NCI-H1092 (cell line): ENCODE measurements at places on chromosomes 7 and 10.

GRCh38 chr10:35442028-35442427 is 105.7 kb downstream of the CCNY start:
- no peak for DNase-seq

DNA sequence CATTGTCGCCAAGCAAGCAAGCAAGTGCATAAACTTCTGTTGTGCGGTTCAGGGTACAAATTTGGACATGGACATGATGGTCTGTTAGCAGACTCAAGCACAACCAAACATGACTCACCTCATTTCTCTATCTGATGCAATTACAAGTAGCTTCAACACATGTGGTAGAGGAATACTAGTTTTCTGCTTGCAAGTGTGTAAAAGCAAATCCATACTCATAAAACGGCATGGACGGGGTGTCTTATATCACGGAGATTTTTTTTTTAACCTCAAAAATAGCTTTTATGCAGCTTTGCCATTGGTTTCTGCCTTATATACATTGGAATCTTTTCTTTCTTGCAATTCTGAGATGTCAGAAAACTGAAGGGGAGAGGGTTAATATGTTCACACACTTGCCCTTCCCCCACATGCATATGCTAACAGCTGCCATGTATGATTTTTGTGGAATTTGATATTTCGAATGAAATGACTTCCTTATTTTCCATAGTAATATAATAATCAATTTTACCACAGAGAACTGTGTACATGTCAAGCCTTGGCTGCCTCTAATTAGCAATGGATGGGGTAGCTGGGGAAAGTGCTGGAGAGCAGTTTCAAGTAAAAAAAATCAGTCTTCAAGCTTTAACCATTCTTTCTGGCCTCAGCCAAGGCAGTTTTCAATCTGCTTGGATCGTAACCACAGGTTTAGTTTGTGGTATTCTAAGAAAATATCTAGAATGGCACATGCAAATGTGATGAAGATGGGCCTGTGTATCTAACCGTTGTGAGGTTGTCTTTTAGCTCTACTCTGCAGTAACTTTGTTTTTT is 106.0 kb upstream of the PDCD4 start:
- no peak for DNase-seq

DNA sequence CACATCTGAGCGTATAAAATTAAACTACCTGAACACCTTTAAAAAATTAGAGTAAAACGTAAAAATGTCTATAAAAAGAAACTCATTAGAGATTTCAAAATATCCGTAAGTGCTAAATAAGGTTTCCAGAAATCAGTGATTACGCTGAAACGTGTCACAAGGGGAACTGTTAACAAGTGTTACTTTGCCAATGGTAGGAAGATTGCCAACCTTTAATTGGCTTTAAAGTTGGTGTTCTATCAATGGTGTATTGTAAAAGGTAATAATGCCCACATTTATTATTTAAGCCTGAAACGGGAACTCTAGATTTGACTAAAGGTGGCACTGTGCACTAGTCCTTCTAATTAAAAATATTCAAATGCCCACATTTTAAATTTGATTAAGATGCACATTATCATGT is 37.8 kb upstream of the HIBADH start:
- DNase-seq = no peak

DNA sequence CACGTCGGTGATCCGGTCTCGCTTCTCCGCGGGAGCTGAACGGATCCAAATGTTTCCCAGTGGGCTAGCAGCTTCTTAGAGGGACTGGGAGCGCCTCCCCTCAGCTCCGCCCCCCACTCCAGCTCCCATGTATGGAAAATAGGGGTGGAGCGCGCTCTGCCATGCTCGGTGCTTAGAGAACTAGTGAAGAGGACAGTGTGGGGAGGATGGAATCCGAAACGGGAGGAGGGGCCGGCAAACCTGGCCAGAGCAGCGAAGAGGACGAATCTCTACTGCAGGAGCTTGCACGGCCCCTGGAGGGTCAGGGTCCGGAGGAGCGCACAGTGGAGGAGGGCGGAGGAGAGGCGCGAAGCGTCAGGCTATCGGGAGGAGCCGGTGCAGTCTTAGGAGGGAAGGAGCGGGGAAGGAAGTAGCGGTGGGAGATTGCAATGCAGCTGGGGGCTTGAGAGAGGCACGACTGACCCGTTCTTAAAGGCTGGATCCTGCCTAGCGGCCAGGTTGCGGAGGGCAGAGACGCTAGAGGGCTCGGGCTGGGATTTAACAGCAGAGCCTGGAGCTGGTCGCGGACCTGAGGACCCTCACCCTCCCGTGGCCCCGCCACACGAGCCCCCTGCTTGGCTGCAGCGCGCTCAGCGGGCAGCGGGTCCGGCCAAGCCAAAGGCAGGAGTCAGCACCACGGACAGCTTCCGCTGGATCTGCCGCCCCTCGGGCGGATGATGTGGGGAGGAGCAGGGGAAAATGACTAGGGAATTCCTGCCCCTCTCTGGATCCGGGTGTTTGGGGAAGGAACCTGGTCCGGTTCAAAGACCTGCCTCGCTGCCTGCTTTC is at the start of gene PRLHR:
Gene PRLHR, minus strand, starts transcription at position 51 of the 828 bp plus-strand sequence. CDS start 404 bp downstream, outside the sequence.
- DNase-seq = no peak

GRCh38 chr7:78779788-78780187 is 673.7 kb downstream of the MAGI2 start:
- no peak for DNase-seq

DNA sequence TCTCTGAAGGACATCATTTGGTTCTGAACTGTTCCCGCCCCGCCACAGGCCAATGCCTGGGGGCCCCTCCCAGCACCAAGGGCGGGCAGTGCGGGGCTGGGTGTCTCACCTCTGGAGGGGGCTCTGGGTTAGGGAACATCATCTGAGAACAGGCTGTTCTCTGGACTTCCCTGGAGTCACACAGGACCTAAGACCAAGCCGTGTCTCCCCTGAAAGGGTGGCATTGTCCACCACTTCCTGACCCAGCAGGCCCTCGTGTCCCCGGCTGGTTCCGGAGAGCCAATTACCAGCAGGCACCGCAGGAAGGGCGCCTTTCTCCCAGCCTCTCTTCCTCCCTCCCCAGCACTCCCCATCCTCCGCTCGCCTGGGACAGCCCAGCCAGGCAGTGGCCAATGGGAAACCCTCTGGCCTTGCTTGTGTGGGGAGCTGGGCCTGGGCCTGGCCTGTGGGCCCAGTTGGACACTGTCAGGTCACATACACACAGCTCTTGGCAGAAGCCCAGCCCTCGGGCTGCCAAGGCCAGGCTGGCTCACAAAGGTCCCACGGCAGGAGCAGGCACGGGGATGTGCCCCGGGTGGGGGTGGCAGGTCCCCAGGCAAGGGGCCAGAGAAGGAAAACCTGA is 119.5 kb downstream of the SPDYE5 start:
- no peak for DNase-seq

GRCh38 chr7:116196947-116197346 is 13.4 kb upstream of the TES start:
- DNase-seq = no peak

- no peak for DNase-seq
Measured at GRCh38 chr7:15610503-15610902, 48.7 kb upstream of the AGMO start.

GRCh38 chr7:2702594-2702957 is 14.6 kb downstream of the AMZ1 start:
- no peak for DNase-seq

DNA sequence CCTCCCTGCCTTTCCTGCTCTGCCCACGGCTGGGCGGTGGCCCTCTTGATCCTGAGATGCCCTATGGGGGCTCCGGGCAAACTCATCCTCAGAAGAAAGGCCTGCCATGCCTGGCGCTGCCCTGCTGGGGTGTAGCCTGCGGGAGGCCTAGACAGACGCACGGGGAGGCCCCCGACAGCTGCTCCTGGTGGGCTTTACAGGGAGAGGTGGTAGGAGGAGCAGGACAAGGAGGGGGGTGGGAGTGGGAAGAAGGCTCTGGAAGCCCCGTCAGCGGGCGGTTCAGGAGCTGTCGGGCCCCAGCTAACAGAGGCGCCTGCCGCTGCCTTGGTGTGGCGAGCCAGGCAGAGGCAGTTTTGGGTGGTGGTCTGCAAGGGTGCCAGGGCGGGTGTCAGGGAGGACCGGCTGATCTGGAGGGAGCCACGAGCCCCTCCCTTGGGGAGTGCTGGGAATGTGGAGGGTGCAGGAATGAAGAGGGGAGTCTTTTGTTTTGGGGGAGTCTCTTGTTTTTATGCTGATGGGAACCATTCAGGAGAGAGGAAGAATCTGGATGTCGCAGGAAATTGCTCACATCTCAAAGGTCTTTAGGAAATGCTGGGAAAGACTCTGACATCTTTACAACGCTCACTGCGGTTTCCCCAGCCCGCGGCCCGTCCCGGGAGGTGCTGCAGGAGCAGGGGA is 63.5 kb downstream of the CFAP46 start:
- no peak for DNase-seq

GRCh38 chr7:130932667-130933432 is 198.8 kb upstream of the KLF14 start:
- no peak for DNase-seq

DNA sequence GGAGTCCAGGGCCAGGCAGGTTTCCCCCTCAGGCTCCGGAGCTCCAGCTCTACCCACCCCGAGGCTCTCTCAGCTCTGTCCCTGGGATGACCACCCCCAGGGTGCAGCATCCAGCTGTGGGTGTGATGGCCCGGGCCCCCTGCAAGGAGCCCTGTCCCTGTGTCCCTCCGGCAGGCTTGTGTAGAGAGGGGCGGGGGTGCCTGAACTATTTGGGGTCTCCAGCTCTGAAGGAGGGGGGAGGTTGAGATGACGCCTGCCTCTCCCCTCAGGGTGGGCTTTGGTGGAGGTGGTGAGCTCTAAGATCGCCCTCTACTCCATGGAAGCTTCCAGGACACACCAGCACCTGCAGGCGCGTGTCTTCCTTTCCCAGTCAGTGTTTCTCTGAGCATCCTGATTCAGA is 39.4 kb downstream of the ADRA2A start:
- DNase-seq = no peak

DNA sequence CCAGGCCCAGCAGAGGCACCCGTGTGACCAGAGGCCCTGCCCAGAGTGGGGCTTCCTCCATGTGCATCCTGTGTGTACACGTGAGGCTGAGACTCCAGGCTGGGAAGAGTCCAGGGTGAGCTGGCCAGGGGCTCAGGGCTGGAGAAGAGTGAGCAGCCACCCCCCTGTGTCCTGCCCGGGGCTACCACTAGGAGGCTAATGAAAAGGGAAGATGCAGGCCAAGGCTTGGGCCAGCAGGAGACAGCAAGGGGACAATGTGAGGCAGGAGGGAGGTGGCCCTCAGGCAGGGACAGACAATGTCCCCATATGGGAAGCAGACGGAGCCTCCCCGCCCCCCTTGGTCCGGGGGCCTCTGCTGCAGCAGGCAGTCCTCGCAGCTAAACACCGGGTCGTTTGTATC is 102.0 kb downstream of the HIF1AN start:
- DNase-seq = no peak

GRCh38 chr7:30475580-30475979 is 3.0 kb downstream of the NOD1 start:
- DNase-seq = no peak

DNA sequence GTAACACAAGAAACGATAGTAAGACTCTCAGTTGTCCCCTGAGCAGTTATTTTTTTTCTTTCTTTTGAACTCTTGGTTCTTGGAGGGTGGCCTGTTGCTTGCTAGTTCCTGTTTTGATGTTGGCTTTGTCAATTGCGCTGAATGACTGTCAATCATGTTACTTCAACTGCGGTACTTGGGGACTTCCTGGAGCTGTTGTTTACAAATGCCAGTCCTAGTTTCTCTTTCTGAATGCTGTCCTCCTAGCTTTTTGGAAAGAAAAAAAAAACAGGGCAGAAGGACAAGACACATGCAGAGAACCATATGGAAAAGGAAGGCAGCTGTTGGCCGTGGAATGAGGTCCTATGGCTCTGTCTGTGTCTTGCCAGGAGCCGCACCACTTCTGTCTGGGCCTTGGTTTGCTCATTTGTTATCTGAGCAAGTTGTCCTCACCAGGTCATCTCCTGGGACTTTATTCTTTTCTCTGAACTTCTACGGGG is 7.0 kb upstream of the PDCD4 start:
- DNase-seq = no peak

GRCh38 chr7:754531-755412 is 27.7 kb upstream of the PRKAR1B start:
- DNase-seq = no peak

- no peak for DNase-seq
Measured at GRCh38 chr7:85627791-85628586, 441.1 kb upstream of the SEMA3D start.

DNA sequence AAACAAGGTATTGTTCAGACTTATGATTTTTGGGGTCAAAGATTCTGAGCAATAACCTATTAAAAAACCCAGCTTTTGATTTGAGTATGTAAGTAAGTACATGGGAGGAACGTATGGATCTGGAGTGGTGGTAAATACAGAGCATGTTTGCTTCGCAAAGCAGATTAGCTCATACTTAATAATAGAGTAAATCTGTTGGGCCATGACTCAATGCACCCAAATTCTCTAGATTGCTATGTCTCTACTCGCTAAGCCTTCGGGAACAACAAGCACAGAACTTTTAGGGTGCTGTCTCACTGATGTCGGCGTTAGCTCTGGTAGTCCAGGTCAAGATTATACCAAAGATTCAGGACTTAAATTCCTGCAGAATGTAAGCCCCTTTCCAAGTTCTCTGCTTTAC is 807 bp upstream of the MINPP1 start:
- DNase-seq = no peak

GRCh38 chr7:75842836-75843446 is 29.3 kb upstream of the CCL24 start:
- no peak for DNase-seq

- no peak for DNase-seq
Measured at GRCh38 chr10:44194435-44194834, 190.5 kb downstream of the CXCL12 start.

GRCh38 chr7:23044581-23044980 is 30.7 kb upstream of the HYCC1 start:
- DNase-seq = no peak

GRCh38 chr10:109939315-109939961 is 16.1 kb upstream of the XPNPEP1 start:
- DNase-seq = no peak
